ENCODE measurements at places on chromosomes 12 and 14.

GRCh38 chr12:122860854-122861586 lies 25.8 kb downstream of the HIP1R start:
- DNase-seq: no peak

DNA sequence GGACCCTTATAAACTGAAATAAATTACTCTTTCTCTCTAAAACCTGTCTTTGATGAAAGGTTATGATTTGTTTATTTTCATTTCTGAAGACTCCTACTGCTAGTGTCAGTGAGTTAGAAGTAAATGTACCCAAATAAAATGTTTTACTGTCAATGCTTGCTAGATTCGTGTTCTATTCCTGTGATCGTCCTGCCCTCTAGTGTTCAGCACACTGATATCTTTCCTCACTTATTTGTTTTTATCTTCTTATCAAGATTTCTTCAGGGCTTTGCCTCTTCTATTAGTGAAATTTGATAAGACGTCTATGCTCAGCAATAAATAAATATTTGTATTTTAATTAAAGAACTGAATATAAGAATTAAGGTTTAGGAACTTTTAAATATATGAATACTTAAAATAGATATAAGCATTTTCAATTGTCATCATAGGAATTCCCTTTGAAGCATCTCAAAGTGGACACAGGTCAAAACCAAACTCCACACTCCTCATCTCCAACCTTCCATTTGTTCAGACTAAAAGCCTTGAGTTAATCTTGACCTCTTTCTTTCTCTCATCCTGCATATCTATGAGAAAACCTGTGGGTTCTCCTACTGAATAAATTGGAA lies 75.8 kb downstream of the C12orf50 start:
- peak; percentile 23 for DNase-seq

GRCh38 chr14:28300356-28300755 lies 466.2 kb upstream of the FOXG1 start:
- no peak for DNase-seq

- DNase-seq: no peak
Observed at GRCh38 chr12:63150713-63151622, at the start of gene AVPR1A. Gene AVPR1A, minus strand, starts transcription at chr12:63151201. Its CDS starts 365 bp downstream, at chr12:63150836.

- DNase-seq: no peak
Observed at GRCh38 chr12:16076557-16076956, 165.4 kb downstream of the DERA start.

Data from fibroblast of skin of left biceps (primary cell).